Urinary bladder (tissue), 4 donors: ENCODE measurements at places on chromosomes 3 and 15. TPM values are rescaled to one million over a fixed set of nuclear protein-coding genes. Genes with fewer than 3 reads are reported as not detected.

Gene RAD51
- polyA plus RNA-seq: 0.98 TPM

Gene PARP15
- polyA plus RNA-seq: 0.73 TPM

Gene FOXL2NB
- not detected for polyA plus RNA-seq

Gene ZNF80
- 0.04 TPM for polyA plus RNA-seq

Gene CNTN4
- polyA plus RNA-seq: 7.2 TPM

Gene CILP
- polyA plus RNA-seq: 72.2 TPM

Gene CD200
- 36.2 TPM for polyA plus RNA-seq

Gene IGF2BP2
- polyA plus RNA-seq: 6.8 TPM

Gene SUMF1
- polyA plus RNA-seq: 26.4 TPM

Gene TPRA1
- 41.5 TPM for polyA plus RNA-seq

Gene SLC51A
- polyA plus RNA-seq: 0.23 TPM

Gene CHRNA7
- polyA plus RNA-seq: 2.0 TPM

Gene ZNF609
- 15.0 TPM for polyA plus RNA-seq

Gene NDUFB5
- polyA plus RNA-seq: 70.4 TPM
